ENCODE measurements at places on chromosomes 5 and 9.

- DNase-seq, result no peak
Observed at GRCh38 chr5:149857499-149857898, 87.1 kb downstream of the PDE6A start.

DNA sequence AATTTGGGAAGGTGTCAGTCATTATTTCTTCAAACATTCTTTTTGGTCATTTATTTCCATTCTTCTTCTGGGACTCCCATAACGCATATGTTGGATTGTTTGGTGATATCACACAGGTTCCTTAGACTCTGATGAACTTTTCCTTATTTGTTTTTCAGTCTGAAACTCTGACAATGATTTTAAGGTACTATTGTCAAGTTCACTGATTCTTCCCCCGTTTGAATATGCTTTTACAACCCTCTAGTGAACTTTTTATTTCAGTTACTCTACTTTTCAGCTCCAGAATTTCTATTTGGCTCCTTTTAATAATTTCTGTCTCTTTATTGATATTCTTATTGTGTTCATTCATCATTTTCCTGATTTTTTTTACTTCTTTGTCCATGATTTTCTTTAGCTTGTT is 92.5 kb upstream of the RORB start:
- no peak for DNase-seq

DNA sequence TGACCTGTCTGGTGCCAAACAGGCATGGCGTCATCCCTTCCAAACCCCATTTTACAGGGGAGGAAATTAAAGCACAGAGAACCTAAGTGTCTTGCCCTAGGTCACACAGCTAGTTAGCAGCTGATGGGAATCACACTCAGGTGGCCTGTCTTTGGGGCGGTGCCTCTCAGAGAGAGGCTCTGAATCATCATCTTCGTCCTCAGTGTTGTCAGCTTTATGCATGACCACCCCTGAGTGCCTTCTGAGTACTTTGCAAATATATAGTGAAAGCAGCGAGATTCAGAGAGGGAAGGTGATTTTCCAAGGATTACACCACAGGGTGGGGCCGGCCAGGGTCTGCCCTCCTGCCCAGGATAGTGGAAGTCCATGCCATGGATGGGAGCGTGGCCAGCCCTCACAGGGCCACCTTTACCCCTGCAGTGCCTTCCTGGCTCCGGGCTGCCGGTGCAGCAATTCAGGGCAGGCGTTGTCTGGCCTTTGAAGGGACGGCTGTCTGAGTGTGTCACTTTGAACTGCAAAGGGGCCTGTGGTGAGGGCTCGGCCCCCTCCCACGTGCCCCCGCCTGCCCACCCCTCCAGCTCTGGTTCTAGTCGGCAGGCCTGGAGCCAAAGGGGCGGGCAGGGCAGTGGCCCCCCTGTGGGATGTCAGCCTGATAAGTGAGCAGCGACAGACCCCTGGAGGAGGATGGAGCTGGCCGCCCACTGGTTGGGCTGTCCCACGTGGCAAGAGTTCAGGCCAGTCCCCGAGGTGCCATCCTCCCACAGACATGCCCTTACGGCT is 16.9 kb downstream of the LMX1B start:
- no peak for DNase-seq

- no peak for DNase-seq
Observed at GRCh38 chr5:33491941-33492340, 51.2 kb downstream of the TARS1 start.

DNA sequence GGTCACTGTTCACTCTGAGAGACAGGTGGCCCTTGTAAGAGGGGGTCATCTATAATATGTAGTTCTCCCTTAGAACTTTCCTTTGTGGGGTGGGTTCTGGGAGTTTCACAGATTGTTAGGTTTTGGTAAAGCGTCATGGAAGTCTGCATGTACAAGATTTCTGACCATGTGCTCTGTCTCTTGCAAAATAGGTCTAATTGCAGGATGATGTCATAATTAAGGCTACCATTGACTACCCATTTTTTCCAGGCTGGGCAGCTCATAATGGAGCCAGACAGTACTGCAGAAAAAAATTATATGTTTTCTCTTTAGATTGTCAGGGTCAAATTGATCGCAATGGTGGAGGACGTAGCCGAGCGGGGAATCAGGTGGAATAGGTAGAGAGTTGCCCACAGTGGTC is 3.7 kb upstream of the GM2A start:
- no peak for DNase-seq
